ENCODE measurements at places on chromosomes 3 and 15.

DNA sequence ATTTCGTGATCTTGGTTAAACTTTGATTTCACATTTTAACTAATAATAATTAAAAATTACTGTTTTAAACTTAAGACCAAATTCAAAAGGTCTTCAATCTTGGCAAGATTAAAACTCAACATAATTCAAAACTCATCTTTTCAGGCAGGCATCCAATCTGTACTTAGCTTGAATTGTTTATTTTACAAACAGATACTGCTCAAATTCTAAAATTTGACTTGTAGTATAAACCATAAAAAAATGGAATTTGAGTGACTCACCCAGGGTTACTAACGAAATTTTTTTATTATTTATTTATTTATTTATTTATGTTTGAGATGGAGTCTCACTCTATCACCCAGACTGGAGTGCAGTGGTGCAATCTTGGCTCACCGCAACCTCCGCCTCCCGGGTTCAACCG is 64.4 kb downstream of the GAP43 start:
- no peak for DNase-seq

DNA sequence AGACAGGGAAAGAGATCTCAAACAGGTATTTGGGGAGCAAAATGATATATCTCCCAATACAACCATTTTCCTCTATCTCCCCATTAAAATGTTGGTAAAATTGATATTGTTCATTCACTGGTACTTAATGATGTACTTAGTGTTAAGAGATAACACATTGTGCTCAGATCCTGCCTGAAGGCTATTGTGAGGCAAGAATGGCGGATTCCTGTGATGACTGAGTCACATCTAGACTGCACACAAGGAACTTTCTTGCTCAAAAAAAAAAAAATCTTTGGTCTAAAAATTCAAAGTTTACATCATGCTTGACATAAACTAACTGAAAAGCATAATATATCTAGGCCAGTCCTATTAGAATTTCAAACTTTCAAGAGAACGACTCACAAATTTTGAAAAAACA is 171.1 kb upstream of the TTC14 start:
- DNase-seq = no peak

GRCh38 chr3:22392859-22393258 is 641.8 kb upstream of the ZNF385D start:
- DNase-seq = no peak

- DNase-seq = no peak
Measured at GRCh38 chr3:25084016-25084415, 344.0 kb upstream of the RARB start.

DNA sequence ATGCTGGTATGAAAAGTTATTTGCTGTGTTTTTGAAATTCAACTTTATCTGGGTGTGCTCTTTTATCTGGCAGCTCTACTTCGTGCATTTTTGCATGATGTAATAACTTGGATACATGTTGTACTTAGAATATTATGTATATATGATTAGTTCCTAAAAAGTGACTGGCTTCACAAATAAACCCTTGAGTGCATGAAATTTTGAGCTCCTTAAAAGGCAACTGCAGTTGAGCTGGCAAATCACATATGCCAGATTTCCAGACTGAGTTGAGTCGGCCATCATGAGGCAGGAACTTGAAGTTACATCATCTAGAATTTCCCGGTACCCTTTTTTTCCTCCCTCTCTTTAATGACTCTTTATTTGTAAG is 162.5 kb downstream of the FNDC3B start:
- peak; percentile 69 for DNase-seq

DNA sequence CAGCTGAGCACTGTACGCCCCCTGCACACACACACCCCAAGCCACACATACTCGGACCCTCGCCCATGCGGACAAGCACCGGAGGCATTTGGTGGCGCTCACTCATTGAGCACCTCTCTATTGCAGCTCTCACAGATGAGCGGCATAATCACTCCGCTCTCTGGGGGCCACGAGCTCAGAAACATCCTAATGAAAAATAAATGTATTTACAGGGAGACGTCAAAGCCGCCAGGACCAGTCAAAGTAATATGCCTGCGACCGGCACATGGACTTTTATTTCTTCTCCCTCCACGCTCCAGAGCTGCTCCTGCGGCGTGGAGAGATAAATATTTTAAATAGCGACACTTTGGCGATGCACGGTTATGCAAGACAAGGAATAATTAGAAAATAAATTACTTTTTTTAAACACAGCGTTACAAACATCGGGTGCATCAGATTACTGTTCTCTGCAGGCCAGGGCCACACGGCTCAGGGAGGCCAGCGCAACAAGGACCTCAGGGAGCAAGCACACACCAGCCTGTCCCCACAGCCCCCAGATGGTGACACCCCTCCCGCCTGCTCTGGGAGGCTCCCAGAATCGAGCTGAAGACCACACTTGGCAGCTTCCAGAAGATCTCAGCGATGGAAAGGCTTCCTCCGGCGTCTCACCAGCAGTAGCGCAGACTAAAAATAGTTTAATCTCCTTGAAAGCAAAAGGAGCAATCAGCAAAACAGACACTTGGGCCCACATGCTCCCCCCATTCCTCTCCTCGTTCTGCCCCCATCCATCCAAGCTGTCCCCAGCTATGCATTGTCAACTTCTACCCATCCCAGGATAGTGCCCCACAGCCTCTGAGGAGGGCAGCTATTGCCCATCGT is 48.0 kb downstream of the CACNA2D2 start:
- DNase-seq = no peak

DNA sequence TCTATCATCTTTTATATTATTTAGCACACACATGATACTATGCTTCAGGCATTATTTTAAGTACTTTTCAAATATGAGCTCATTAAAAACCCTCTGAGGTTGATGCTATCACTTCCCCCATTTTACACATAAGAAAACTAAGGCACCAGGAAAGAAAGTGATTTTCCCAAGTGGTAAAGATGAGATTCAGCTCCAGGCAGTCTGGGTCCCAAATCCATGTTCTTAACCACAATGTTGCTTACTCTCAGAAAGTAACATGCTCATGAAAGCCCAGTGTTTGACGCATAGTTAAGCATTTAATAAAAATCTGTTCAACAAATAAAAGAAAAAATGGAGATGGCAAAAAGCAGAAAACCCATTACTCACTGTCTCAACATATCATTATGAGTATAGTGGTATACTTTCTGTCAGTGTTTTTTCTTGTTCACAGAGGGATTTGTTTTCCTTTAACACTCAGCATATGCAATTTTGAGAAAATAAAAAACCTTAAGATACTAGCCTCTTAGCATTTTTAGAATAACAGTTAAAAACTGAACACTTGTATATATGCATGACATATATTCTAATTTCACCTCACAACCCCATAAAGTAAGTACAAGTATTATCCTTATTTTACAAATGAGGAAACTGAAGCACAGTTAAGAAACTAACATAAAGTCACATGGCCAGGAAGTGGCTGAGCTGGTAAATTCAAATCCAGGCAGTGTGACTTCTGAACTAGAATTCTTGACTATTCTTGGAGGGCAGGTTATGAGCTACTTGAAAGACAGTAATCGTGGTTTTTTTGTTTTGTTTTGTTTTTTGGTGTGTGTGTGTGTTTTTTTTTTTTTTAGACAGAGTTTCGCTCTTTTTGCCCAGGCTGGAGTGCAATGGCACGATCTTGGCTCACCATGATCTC is 10.4 kb downstream of the PEAK1 start:
- DNase-seq = no peak

GRCh38 chr3:71237672-71238071 is 345.9 kb downstream of the FOXP1 start:
- no peak for DNase-seq

DNA sequence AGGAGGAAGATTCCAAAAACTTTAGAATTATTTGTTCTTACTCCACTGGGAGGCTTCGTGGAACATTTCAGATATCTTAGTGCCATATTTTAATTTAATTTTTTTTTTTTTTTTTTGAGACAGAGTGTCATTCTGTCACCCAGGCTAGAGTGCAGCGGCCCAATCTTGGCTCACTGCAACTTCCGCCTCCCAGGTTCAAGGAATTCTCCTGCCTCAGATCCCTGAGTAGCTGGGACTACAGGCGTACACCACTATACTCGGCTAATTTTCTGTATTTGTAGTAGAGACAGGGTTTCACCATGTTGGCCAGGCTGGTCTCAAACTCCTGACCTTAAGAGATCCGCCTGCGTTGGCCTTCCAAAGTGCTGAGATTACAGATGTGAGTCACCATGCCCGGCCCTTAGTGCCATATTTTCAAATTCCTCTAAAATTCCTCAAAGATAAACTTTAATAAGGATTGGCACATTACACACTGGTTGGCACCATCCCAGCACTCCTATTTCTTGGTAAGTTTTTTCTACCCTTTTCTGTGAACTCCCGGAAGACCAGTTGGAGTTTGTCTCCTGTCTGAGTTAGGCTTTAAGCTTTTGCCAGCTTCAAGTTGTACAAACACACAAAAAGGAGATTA is 693.7 kb downstream of the MCTP2 start:
- DNase-seq = no peak

- no peak for DNase-seq
Measured at GRCh38 chr3:42652251-42652610, 1.3 kb upstream of the ZBTB47 start.

GRCh38 chr15:61668444-61668843 is 391.8 kb downstream of the VPS13C start:
- DNase-seq = no peak

Measured in femur (tissue), 1 donor.